T-helper 9 cell (primary cell): ENCODE measurements at places on chromosomes 12 and 14.

DNA sequence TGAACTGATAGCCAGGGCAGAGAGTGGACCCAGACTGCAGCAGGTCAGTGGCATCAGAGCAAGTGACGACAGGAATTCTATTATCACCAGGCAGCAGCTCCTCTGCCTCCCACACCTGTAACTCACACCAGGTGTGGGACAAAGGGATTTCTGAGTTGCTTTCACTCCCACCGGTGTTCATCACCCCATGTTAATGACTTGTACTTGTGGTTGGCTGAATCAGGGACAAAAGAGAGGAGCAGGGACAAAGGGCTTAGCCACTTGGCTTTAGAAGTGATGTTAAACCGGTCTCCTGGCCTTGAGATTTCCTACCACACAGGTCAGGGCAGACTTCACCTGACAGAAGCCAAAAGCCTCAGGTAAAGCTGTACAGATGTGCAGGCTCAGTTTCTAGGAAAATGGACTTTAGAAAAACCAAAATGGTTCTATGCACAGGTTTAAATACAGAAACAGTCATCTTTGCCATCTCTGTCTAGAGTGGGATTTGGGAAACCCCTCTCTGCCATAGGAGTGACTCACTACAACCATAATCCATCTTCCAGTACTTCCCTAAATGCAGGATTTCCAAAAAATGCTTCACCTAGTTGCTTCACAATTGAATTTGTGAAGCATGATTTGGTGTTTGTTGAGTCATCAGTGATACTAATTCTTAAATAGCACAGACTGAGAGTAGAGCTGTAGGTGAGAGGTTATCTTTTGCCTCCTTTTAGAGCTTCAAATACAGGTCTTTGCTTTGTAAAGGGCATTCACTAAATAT is 158.5 kb downstream of the PRKCH start:
- no peak for DNase-seq

GRCh38 chr12:124904306-124905098 is 9.9 kb downstream of the UBC start:
- no peak for DNase-seq

- no peak for DNase-seq
Observed at GRCh38 chr12:65566751-65567150, 257.5 kb upstream of the HMGA2 start.

GRCh38 chr14:21108791-21109190 is 7.9 kb downstream of the TMEM253 start:
- no peak for DNase-seq

DNA sequence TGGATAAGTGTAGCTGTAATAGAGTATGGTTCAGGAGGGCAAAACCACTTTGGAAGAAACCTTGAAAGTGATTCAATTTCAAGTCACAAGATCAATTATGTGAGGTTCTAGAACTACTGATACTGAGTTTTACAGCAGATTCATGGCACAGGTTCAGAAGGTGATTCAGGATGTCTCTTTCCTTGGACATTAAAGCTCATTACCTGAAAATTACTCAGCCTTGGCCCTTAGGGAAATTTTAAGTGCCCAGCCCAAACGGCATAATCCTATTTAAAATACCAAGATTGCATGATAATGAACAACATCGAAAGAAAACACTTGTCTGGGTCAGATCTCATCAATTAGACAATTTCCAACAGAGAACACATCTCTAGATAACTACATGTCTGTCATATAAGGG is 70.2 kb upstream of the SLC38A2 start:
- DNase-seq: no peak

- no peak for DNase-seq
Observed at GRCh38 chr14:38605193-38606114, 349.6 kb upstream of the CLEC14A start.

DNA sequence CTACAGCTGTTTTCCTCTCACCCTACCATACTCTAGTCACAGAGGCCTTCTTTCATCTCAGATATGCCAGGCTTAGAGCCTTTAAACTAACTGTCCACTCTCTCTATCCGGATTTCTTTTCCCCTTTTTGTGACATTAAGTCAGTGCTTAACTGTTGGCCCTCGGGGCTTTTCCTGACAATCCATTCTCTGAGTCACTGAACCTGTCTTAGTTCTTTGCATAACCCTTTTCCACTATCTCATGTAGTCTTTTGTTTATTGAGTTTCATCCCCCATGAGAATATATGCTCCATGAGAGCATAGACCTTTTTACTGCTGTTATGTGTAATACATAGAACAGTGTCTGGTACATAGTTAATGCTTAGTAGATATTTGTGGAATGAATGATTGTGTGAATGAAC is 68.7 kb downstream of the PLEKHA5 start:
- no peak for DNase-seq

DNA sequence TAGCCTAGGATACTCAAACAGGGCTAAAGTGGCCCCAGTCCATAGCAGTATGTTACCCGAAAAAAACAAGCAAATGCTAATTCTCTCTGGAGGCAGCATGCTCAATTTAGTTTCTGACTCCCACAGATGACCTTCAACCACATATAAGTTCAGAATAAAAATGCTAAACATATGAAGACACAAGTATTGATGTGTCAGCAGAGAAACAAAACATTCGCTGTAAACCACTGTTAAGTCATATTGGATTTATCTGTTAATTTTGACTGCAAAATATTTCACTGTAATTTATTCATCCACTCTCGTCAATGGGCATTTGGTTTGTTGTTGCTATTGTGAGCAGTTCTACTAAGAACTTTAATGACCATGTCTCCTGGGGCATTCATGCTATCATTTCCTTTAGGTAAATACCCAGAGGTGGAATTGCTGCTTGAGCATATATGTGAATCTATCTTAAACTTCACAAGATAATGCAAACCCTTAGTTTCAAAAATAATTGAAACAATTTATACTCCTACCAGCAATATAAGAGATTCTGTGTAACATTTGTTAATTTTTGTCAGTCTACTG is 36.5 kb downstream of the WBP11 start:
- no peak for DNase-seq

GRCh38 chr12:6570264-6570887 is 2.3 kb upstream of the NOP2 start:
- DNase-seq: no peak

DNA sequence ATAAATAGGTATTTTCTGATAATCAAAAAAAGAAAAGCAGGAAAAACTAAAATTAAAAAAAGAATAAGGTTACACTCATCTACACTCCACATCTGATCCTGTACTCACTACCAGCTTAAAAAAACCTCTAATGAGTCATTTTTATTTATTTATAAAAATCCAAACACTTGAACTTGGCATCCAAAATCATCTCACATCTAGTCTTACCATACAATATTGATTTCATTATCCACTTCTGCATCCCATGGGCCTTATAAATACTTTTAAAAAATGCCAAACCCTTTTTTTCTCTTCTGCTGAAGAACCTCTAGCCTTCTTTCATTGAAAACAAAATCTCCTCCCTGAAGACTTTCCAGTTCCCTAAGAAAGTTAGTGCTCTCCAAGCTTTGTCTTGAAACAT is 109.7 kb downstream of the TMTC3 start:
- DNase-seq: no peak

DNA sequence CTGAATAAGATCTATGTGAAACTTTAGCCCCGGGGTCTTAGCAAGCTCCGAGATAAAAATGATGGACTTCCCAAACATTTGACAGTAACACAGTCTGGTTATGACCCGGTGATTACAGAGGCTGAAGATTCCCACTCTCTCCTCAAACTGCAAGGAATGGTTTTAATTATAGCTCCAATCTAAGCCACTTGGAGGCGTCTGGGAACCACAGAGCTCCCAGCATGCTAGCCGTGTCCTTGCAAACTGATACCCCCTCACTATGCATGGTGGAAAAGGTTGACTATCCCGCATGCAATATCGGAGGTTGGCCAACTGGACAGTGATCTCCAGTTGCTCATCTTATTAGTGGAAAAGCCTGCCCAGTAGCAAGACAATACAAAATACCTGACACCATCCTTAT is 76.5 kb upstream of the GRIN2B start:
- no peak for DNase-seq

- DNase-seq: no peak
Observed at GRCh38 chr14:75439989-75440388, 12.2 kb downstream of the JDP2 start.

- no peak for DNase-seq
Observed at GRCh38 chr12:72432037-72432604, 160.0 kb downstream of the TRHDE start.

DNA sequence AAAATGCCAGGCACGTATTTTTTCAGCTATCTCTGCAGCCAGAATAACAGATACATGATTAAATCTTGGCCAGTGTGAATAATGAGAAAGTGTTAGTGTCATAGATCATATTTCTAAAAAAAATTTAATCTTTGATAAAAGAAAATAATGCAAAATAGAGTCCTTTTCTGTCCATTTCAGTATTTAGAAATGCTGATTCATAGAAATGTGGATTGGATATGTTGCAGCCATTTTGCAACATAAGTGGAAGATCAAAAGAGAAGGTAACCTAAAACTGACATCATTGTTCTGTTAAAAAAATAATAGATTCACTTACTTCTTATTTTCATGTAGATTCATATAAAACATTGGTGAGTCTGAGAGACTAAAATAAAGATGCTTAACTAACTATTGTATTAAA is 1010.3 kb downstream of the LRFN5 start:
- no peak for DNase-seq

DNA sequence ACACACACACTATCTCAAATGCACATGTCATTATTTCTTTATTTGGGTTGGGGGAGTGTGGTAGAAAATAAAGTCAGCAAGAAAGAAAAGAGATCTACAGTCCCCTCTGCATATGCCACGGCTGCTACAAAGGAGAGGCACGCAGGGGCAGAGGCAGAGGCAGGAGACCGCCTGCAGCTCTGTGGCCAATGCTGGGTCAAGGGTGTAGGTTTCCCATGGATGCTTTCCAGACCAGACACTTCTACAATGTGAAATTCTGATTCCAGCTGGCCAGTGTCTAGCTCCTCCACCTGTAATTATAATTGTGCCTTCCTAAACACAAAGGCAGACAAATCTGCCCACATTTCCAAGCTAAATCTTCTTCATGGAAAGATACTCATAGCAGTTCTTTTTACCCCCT is 19.2 kb downstream of the VPS37B start:
- no peak for DNase-seq

DNA sequence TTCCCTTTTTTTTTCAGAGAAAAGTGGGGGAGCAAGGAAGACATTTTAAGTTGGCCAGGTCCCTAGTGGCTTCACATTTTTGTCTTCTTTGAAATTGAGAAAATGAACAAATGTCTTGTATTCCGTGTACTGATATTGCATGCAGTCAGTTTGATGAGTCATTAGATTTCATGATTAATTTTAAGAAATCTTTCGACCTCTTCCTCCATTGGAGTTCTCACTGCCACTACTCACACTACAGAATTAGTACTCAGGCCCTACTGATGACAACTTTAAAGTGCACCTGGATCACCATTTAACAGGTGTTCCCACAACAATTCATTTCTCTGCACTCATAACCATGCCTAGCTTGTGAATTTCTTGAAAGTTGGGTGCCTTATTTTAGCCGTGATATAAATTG is 50.5 kb downstream of the SAMD4A start:
- no peak for DNase-seq

DNA sequence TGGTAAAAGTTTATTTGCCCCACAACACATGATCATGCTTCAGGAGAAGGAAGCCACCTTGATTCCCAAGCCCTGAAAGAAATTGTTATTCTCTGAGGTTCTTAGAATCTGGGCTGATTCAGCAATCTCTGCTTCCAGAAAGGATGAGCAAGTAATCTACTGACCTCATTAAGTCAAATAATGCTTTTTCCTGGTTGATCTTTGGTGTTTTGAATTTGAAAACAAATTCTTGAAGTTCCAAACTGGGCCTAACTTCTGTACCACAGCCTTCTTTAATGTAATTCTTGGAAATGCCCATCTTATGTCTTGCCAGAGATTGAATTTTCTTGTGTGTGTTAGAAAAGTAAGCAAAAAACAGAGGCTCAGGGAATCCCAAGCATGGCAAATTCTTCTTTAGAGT is 319.2 kb upstream of the DDHD1 start:
- no peak for DNase-seq

- DNase-seq: no peak
Observed at GRCh38 chr12:63822352-63822751, 22.1 kb upstream of the SRGAP1 start.

DNA sequence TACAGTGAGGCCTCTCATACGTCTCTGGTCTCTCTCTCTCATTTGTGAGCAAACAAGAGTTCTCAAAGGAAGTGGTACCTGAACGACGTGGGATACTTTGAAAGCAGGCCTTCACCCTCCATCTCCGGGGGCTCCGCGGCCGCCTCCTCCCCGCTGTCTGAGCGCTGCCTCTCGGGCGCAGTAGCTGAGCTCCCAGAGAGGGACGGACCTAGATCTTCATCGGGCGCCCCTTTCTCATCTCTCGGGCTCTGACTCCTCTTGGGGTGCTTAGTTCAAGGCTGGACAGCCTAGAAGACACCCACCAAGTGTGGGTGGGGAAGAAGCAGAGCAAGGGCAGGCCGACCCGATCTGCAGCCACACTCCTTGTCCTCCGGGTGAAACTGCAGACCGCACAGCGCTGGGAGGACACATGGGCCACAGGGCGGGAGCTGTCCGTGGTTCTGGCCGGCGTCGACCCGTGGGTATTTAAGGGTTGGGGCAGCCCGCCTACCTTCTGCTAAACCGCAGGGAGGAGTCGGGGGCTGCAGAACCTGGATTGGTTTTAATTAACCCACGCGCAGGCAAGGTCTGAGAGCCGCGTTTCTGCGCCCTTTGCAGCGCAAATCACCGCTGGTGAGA is 92.7 kb downstream of the PAH start:
- no peak for DNase-seq

- no peak for DNase-seq
Observed at GRCh38 chr12:111467857-111468241, 62.1 kb downstream of the SH2B3 start.

DNA sequence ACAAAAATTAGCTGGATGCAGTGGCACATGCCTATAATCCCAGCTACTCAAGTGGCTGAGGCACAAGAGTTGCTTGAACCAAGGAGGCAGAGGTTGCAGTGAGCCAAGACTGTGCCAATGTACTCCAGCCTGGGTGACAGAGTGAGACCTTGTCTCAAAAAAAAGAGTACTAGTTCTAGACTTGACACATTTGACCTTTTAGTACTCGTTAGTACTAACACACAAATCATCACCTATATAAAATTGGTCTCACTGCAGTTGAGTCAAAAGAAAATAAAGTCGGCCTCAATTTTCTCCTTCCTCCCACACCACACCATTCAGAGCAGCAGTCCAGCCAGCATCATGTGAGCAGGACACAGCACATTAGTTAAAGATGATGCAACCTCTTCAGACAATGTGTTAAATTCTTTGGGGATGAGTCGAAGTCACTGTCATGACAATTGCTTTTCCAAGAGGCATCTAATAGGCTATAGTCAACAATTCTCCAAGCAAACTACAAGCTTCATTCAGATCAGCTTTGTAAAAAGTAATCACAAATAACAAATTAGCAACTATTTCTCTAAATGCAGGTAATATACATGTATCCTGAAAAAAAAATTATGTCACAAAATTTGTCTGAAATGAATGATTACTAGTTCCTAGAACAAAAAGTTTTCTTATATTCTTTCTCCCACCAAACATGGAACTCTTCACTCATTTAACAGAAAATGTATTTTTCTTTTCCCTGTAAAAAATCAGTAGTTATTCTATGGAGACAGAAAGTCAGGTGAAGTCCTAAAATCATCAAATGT is 55.6 kb downstream of the CLIP1 start:
- no peak for DNase-seq
